ENCODE measurements at places on chromosomes 11 and 22.

GRCh38 chr11:60937811-60938210, 13.6 kb downstream of the TMEM132A start:
- no peak for DNase-seq

DNA sequence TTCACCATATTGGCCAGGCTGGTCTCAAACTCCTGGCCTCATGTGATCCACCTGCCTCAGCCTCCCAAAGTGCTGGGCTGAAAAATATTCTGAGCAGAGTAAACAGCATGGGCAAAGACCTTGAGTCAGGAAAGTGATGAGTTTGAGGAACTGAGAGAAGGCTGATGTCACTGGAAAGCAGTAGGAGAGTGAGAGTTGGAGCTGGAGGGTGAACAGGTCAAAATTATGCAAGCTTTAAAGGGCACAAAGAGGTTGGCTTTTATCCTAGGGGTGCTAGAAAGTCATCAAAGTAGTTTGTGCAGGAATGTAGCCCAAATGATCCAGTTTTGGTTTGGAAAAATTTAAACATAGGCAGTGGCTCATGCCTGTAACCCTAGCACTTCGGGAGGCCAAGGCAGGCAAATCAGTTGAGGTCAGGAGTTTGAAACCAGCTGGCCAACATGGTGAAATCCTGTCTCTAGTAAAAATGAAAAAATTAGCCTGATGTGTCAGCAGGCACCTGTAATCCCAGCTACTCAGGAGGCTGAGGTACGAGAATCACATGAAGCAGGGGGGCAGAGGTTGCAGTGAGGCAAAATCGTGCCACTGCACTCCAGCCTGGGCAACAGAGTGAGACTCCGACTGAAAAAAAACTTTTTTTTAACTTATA, 44.7 kb upstream of the CXCR5 start:
- no peak for DNase-seq

DNA sequence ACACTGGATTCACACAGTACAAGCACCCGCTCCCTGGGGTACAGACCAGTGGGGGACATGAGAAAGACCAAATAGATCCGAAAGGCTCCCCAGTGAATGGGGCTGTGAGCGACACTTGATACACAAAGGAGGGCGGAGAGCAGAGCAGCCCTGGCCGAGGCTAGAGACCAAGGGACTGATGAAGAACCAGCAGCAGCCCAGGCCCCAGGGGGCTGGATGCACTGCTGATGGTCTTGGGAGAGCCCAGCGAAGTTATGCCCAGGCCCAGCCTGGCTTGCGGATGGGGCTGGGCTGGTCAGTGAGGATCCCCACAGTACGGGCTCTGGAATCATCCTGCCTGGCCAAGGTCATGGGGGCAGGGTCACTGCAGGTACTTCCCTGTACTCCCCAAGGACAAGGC, 23.2 kb downstream of the ARHGAP1 start:
- DNase-seq, result no peak

DNA sequence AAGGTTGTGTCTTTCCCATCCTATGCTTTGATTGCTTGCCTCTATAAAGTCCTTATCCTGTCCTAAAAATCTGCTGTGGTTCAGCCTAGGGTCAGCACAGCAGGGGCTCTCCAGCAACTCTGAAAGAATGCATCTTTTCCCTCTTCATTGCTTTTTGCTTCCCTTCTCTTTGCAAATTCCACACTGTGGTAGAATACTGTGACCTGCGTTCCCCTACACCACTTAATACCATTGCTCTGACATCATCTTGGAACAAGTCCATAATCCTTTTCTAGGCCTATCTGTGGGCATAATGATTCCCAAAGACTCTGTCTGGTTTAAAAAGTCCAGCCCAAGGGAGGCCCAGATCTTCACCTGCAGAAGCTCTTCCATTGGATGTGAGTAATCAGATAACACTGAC, 177.7 kb downstream of the NAV2 start:
- peak; percentile 93 for DNase-seq

DNA sequence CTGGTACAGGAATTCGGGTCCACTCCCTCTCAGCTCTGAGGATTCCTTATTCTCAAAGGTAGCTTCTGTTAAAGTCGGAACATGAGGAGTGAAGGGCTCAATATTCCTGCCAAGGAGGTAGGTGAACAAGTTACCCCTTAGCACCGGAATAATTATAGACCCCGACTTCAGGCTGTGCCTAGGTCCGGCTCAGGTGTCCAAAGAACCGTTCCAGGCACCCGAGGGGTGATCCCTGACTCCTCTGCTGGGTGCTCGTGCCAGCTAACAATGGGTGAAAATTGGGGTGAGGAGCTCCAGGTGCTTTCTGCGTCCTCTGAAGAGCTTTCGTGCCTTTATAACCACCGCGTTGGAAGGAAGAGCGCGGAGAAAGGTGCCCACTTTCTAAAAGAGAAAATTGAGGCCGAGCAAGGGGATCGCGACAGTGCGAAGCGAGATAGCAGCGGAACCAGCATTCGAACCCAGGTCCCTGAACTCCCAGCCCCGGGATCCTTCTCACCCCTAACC, 393 bp downstream of the CYB561A3 start:
- DNase-seq, result no peak

- peak; percentile 44 for DNase-seq
Observed at GRCh38 chr11:28697920-28698827, 590.0 kb downstream of the METTL15 start.

- DNase-seq, result peak; percentile 38
Observed at GRCh38 chr11:84224042-84224441, 937.9 kb upstream of the CCDC90B start.

- no peak for DNase-seq
Observed at GRCh38 chr11:11586465-11586864, 35.3 kb downstream of the GALNT18 start.

- peak; percentile 35 for DNase-seq
Observed at GRCh38 chr11:63915961-63916836, 765 bp downstream of the RCOR2 start.

DNA sequence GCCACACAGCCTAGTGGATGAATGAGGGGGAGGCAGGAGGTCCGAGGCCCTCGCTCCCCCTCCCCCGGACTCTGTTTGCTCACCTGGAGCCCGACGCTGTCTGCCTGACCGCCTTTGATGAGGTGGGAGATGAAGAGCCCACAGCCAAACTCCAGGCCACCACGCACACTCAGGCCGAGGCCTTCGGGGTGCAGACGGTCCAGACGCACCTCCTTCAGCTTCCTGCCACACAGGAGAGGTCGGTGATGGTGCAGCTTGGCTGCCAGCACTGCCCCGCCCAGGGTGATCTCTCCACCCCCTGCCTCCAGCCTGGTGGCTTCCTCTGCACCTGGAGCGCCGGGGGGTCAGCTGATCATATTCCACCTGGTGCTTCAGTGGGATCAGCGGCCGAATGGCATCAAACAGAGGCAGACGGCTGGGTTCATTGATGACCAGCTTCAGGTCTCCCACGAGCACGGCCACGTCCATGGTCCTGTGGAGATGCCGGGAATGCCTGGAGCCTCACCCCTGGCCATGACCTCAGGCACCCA, 13.1 kb downstream of the USH1C start:
- no peak for DNase-seq

DNA sequence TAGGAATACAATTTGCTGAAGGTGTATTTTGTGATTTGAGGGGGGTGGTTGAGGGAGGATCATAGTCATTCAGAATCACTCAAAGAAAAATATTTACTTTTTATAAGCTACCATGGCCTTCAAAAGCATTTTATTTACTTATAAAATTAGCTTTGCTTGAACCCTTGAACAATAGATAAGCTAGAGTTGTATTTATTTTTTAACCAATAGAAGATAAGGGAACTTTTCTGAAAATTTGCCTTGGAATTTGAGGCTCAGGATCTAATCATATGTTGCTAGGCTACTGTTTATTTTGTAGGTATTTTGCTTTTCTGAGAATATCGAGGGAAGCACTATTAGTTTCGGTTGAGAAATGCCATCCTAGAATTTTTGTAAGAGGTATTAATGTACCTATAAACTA, 82.1 kb downstream of the EMSY start:
- DNase-seq, result no peak

DNA sequence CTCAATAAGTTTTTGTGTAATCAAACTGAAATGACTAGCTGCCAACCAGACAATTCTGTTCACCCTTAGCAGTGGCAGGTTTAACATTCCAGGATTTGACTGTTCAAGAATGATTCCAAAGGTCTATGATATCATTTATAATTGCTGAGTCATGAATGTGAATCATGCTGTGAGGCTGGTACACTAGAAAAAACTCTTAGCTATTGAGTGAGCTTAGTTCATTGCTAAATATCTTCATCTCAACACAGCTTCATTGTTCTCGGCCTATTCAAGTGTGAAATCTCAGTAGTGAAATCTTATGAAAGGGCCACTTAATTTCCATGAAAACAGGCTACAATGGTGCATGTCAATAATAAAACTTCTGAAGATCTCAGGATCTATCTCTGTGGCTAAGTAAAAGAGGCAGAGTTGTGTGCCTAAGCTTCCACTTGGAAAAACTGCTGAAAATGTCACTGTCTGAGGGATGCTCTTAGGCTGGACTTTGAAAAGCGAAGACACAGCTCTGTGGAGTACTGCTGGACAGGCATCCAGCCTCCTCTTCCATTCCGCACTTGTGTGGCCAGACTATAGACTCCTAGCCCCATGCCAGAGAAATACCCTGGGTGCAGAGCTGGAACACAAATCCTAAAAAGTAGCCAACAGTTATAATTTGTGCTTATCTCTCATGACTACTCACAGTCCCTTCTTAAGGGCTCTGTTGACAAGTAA, 12.8 kb downstream of the AQP11 start:
- peak; percentile 88 for DNase-seq

All from fibroblast of skin of abdomen (primary cell).